Activated T-helper 2 cell treated with anti-CD3 and anti-CD28 coated beads, Interferon-gamma antibody, Interleukin-2, Interleukin-4, amounts not matched to agents 10 μg/mL and 5 μg/mL and 100 μg/mL, durations not matched to agents 14 hours and 24 hours and 36 hours (primary cell): ENCODE measurements at places on chromosomes 3 and 15. TPM values are rescaled to one million over a fixed set of nuclear protein-coding genes. Genes with fewer than 3 reads are reported as not detected.
A peak's percentile ranks its signal among the peaks of the same experiment; 100 is the strongest.

- no peak for DNase-seq
These were observed 2.3 kb downstream of the TSPAN3 start for GRCh38 chr15:77068633-77069032.

DNA sequence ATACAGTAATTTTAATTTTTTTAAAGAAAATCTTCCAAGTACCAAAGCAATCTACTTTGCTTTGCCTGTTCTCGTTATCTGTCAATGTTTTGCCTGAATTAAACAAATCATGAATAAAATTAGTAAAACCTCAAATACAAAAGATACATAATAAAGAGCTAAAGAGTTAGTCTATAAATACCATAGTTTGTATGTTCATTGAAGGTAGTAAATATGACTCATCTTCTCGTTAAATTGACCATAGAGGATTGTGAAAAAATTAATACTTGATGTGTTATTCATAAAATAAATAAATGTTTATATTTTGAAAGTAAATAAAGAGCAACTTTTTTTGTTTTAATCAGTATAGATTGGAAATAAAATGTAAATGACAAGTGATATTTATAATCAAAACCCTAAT, 246.5 kb upstream of the PLSCR5 start:
- no peak for DNase-seq

DNA sequence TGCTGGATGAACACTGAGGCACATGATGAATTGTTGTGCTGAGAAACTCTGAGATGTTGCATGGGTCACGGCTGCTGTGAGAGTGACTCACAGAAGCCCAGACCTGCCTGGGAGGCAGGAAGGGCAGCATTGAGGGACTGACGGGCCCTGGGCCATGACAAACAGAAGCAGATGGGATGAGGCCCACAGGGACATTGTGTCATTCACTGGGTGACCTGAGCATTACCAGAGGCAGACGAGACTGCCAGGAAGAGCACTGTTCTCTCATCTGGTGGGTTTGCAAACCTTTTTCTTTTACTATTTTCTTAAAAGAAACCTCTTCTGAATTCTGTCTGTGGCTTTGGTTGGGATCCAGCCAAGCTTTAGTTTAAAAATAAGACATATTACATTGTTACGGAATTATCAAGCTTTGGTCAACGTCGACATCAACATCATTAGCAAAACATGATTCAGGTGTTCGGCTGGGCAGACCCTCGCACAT, 67.8 kb downstream of the BDH1 start:
- DNase-seq: no peak

GRCh38 chr3:182957226-182957625, 23.1 kb downstream of the DCUN1D1 start:
- no peak for DNase-seq

GRCh38 chr3:163929069-163929652, 1149.1 kb downstream of the SI start:
- no peak for DNase-seq

DNA sequence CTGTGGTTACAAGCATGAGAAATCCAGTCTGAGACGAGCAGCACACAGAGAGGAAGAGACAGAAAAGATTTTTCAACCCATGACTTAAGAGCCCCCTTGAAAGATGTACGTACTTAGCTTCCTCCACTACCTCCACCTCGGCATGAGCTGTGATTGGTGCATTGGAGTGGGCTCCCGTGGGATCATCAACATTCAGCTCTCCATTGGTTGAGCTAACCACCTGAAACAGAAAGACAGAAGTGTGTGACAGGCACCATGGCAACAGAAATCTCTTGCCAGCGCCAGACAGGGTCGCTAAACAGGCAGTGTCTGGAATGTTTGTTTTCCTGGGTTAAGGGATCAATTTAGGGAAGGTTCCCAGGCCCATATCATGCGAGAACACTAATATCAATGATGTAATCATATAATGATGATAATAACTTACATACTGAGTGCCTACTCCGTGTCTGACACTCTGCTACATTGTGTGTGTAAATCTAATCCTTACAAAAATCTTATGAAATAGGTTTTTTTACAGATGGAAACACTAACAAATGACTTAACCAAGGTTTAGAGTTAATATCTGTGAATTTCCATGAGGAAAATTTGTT, 17.5 kb upstream of the PPIB start:
- no peak for DNase-seq

DNA sequence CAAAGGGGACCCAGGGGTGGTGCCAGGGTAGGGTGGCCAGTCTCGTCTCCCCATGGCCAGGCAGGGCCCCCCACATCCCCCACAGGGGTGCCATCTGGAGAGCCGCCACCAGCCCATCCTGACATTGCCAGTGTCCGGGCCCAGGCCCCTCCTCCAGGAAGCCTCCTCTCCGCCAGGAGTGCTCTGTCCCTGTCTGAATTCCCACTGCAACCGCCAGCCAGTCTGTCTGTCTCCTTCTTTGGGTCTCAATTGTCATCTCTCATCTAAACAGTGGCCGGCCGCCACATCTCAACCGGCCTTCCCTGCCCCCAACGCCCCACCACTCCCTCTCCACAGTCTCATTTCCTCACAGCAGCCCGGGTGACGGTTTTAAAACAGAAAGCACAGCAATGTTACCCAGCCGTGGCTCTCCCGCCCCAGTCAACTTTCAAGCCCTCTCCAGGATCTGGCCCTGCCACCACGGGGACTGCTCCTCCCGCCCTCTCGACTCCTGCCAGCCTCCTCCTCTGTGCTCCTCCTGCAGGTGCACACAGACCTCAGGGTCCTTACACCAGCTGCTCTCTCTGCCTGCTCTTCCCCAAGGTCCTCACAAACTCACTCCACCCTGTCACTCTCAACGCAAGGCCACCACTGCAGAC, 57.0 kb downstream of the IQSEC1 start:
- peak; percentile 62 for DNase-seq

DNA sequence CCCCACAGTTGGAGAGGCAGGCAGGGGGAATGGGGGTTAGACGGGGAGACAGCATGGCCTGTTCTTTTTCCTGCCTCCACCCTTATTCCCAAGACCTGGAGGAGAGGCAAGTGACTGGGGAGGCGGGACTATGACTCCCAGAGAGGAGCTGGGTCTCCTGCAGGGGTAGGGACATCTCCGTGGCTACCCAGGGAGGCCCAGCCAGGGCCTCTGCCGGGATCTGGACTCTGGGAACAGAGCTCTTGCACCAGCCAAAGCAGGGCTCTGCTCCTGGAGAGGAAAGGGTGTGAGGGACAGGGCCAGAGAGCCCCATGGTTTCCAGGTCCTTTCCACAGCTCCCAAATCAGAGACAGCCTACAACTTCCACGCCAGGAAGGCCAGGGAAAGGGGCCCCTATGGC, 22.8 kb downstream of the CFAP100 start:
- no peak for DNase-seq

DNA sequence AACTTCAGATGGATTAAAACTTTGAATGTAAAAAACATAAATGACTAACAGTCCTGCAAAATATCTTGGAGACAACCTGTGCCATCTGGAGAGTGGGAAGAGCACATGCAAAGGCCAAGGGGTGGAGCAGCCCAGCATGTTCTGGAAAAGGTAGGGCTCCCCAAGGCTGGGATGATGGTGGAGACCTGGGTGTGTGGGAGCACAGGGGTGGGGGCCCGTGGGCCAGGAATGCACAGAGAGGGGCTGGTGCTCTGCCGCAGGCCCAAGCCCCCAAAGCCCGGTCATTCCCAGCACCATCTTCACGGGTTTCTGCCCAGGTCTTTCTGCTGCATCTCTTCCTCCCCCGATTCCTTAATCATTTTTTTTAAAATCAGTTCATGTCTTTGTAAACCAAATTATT, 9.7 kb upstream of the GATA2 start:
- no peak for DNase-seq

DNA sequence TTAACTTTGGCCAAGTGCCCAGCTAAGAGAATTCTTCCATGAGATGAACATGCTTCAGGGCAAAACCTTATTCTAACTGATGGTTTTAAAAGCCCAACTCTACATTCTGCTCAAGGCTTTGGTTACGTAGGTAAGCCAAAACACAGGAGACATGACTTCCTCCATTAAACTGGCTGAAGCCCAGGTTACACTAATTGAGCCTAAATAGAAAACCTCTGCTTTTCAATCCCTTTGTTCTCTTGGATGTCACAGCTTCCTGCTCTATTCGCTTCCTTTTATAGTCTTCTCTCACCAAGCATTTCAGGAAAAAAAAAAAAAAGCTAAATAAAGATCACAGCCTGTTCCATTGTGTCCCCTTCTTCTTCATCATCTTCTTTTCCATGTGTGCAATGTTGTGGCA, 420.4 kb downstream of the TIGIT start:
- DNase-seq: no peak

DNA sequence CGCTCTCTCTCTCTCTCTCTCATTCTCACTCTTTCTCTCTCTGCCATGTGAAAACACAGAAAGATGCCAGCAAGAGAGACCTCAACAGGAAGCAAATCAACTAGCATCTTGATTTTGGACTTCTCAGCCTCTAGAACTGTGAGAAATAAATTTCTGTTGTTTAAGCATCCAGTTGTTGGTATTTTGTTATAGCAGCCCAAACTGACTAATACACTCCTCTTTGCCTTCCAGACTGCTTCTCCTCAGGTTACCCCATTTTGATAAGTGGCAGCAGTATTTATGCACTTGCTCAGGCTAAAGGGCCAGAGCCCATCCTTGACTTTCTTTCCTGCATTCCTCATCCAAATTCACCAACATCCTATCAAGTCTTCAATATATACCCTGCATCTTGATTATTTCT, 76.6 kb upstream of the NANOGP8 start:
- no peak for DNase-seq

DNA sequence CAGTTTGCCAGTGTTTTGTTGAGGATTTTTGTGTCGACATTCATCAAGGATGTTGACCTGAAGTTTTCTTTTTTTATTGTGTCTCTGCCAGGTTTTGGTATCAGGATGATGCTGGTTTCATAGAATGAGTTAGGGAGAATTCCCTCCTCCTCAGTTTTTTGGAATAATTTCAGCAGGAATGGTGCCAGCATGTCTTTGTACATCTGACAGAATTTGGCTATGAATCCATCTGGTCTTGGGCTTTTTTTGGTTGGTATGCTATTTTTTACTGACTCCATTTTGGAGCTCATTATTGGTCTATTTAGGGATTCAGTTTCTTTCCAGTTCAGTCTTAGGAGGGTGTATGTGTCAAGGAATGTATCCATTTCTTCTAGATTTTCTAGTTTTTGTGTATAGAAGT, 320.0 kb upstream of the PPP2R3A start:
- no peak for DNase-seq

GRCh38 chr15:56968256-56968655, 49.8 kb downstream of the TCF12 start:
- no peak for DNase-seq

- DNase-seq: no peak
These were observed 243.6 kb downstream of the ATP8B4 start for GRCh38 chr15:49875392-49875791.

DNA sequence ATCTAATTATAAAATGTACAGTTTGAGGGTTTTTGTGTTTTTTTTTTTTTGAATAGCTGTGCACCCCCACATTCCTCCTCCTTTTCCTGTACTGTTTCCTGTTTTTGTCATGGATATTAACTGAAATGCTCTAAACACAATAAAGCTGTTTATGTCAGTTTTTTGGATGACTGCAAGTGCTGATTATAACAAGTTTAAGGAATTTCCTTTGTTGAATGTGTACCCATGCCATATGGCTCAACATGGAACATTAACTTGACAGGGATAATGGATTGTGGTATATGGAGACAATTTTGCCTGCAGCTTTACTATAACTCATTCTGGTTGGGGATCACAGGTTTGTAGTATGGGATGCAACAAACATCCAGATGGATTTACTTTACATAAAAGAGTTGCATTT, 216.4 kb downstream of the TCF12 start:
- no peak for DNase-seq

DNA sequence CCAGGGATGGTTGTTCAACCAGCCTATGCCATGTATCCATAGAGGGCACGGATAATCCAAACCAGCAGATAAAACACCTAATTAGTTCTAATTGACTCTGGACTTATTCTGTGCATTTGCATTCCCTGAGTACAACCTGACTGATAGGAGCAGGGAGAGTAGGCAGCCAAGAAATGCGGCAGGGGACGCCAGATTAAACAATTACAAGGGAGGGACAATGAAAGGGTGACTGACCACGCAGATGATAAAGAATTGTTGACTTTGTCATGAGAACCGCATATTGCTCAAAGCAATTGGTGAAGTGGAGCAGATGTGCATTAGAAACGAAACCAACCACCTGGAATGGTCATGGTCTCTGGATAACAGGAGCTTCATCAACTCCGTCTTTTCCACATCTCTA, 369.1 kb upstream of the FRG2C start:
- DNase-seq: no peak

DNA sequence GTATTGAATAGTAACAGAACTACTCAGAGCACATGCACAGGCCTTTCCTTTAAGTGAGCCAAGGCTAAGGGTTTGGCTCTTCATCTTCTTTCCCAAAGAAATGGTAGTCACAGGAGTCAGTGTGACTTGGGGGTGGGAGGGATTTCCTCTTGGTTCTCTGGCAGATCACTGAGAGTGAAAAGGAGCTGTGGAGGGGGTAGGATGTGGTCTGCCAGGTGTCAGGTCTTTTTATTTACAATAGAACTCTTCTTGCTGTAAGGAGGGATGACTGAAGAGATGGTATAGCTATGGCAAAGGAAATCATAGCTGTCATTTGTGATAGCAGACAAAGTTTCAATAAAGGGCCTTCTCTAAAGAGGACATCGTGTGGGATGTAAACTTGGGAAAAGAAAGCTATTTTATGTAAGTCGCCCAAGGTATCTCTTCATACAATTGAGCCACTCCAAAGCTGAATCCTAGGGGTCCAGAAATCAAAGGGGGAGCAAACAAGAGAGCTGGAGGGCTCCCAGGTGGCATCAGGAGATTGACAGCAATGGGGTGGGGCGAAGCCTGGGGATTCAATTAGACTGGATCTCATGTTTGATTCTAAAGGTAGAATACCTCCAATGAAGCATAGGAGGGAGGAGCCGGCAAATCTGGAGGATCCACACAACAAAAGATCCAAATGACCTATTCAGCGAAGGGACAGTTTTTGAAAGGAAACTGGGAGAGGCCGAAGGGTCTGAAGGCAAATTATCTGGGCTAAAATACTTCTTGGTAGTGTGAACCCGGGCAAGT, 20.0 kb upstream of the CHD2 start:
- no peak for DNase-seq

DNA sequence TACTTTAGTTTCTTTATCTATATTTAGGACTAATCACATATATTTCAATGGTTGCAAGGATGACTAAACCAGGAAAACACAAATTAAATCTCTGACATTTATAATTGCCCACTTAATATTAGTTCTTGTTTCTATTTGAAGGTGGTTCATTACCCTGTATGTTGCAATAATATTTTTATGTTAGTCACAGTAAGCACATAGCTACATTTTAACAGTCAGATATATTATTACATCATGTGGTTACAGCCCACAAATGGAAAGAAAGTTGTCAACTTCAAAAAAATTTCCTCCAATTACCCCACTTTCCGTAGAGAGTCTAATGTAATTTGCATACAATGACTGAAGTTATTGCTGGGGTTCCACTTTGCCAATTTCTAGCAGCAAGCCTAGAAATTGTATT, 114.6 kb downstream of the TUSC7 start:
- no peak for DNase-seq

GRCh38 chr3:23258110-23258509, 55.0 kb downstream of the UBE2E2 start:
- no peak for DNase-seq

The KCNMB2 gene
- not detected in 2 replicates for total RNA-seq

The MEGF11 gene
- total RNA-seq: not detected in 2 replicates

The TMCO5A gene
- not detected in 2 replicates for total RNA-seq

The PTPN9 gene
- 30.4 and 32.3 TPM in 2 replicates for total RNA-seq

The TMC3 gene
- total RNA-seq: not detected in 2 replicates

The MESP1 gene
- 7.1 and 7.5 TPM in 2 replicates for total RNA-seq

The ACVR2B gene
- 10.3 and 12.0 TPM in 2 replicates for total RNA-seq

The CHRNA3 gene
- total RNA-seq: not detected in 2 replicates

The NR2E3 gene
- total RNA-seq: not detected in 2 replicates

The UBA7 gene
- 92.0 and 95.7 TPM in 2 replicates for total RNA-seq

The RTP1 gene
- total RNA-seq: not detected in 2 replicates

The PAQR5 gene
- total RNA-seq: not detected in 2 replicates
